ENCODE measurements at places on chromosomes 16 and 17.

DNA sequence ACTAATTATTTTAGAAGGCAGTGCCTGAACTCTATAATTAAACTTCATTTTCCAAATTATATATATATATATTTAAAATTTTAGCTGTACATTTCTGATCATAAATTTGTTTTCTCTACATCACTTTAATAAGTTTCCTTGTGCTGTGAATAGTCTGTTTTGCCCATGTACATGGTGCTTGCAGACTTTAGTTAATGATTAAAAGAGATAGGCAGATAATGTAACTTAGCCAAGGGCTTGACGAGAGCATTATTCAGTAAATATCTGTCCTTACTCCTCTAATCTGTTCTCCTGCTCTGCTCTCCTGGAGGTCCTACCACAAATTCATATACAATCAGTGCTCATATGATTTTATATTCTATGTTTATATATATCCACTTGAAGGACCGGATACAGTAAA, 595.2 kb upstream of the KIF2B start:
- no peak for DNase-seq

GRCh38 chr17:68542698-68543463, 30.7 kb downstream of the PRKAR1A start:
- no peak for DNase-seq

- DNase-seq: no peak
These were observed 477 bp upstream of the OSGIN1 start for GRCh38 chr16:83952587-83952939.

DNA sequence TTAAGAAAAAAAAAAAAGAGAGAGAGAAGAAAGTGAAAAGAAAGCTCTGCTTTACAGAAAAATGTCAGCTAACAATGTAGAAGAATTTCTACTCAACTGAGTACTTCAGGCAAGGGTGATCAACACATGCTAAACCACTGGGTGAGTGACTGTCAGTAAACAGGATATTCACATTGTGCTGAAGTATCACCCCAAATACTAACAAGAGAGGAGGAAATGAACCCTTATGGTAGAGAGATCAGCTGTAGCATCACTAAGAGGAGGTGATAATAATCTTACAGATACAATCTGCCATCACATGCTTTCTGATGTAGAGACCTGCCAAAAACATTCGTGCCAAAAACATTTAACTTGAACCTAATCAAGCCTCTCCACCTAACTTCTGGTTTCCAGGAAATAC, 30.7 kb upstream of the ICAM2 start:
- DNase-seq: no peak

DNA sequence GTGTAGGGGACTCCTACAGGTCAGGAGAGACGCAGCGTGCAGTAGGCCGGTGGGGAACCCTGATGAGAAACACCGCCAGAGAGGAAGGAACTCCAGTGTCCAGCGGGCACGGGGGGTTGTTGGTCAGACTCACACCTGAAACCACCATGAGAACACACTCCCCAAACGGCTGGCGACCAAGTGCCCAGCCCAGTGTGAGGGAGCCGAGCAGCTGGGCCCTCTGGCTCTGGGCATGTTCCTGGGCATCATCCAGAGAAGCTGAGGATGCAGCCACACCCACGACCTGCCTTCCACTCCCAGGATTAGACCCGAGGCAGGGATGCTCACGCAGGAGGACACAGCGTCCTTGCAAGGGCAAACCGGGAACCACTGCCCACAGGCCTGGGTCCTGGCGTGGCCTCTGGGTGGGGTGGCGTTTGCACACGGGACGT, 108.3 kb upstream of the ZNF750 start:
- no peak for DNase-seq

DNA sequence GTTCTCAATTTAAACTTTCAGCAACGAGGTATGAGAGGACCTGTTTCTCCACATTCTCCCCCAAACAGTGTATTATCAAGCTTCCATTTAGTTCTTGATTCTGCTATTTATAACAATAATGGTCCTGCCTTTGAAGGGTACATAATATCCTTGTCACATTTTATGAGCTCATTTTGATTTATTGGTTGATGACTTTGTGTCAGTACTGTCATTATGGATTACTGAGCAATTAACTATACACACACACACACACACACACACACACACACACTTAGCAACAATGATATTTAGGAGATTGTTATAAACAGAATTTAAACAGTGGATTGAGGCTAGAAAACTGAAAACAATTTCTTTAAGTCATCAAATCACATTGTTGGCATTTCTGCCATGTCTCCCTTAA, 7.0 kb downstream of the TMIGD1 start:
- DNase-seq: no peak

GRCh38 chr16:11389083-11389482, 43.8 kb downstream of the RMI2 start:
- no peak for DNase-seq

- no peak for DNase-seq
These were observed 199.3 kb downstream of the NTN1 start for GRCh38 chr17:9220398-9221146.

DNA sequence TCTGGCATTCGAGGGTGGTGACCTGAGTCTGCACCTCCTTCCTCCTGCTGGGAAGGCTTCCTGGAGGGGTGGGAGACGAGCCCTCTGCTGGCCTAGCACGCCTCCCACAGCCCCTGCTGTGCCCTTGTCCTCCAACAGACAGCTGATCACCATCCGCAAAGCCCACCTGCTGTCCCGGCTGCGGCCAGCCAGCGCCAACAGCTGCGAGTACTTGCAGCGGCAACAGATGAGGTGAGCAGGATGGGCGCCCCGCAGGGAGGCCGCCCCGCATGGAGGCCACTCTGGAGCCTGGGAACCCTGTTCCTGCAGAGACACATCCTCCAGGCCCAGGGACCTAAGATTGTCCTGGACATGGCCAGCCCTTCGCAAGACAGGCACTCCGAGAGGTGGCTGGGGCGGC, 21.6 kb downstream of the UBALD1 start:
- DNase-seq: no peak

- no peak for DNase-seq
These were observed 5.8 kb downstream of the SOCS1 start for GRCh38 chr16:11250091-11250785.

- DNase-seq: no peak
These were observed 920 bp upstream of the ZCCHC14 start for GRCh38 chr16:87493608-87494280.

All from stimulated activated CD4-positive, alpha-beta T cell treated with anti-CD3 and anti-CD28 coated beads, Interleukin-15, amount 100 ng/mL, for 1 hour (primary cell).